Activated CD4-positive, alpha-beta T cell treated with anti-CD3 and anti-CD28 coated beads, Interleukin-2, amount 50 U/mL, for 24 hours (primary cell): ENCODE measurements at places on chromosomes 7 and 10.

DNA sequence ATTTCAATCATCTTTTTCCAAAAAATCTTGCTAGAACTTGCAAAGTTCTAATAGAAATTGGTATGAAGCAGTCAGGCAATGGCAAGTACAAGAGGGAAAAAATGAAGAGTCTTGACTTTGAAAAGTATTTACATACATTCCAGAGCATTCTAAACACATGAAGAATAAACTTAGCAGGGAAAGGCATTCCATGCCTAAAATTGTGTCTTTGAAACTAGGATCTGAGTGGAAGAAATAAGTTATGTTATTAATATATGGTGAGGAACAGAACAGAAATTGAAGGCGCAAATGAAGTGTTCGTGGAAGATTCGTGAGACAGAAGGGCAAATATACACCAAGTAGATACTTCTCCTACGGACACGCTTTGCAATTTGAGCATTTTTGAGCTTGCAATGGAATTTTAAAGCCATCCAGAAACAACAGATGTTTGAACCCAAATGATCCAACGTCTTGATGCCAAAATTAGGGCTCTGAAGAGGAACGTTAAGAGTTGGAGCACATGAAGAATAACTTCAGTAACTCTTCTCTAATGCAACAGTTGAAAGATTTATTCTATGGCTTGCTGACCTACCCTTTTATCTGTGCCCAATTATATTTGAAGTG lies 40.6 kb upstream of the SEPTIN7 start:
- DNase-seq: no peak

GRCh38 chr7:30765408-30765807 lies 5.8 kb upstream of the MINDY4 start:
- DNase-seq: no peak

DNA sequence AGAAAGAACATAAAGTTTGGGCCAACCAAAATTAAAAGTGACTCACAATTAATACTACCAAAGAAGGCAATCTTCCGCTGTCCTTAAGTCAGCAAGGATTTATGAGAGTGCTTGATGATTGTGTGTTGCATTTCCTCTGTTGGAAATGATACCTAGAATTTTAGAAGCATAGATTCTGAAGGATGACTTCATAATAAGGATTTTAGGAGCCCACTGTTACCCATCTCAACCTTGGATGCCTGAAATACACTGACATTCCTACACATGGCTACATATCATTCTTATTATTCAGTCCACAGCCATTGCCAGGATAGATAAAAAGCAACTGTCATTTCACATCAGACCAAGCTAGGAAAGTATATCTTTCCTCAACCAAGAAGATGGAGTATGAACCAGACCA lies 823.8 kb downstream of the LRMDA start:
- DNase-seq: no peak

- DNase-seq: no peak
Measured at GRCh38 chr7:41431671-41432070, 271.2 kb downstream of the INHBA start.

- no peak for DNase-seq
Measured at GRCh38 chr7:158894825-158895224, 38.5 kb downstream of the DYNC2I1 start.
